ENCODE measurements at places on chromosomes 7 and 10.

DNA sequence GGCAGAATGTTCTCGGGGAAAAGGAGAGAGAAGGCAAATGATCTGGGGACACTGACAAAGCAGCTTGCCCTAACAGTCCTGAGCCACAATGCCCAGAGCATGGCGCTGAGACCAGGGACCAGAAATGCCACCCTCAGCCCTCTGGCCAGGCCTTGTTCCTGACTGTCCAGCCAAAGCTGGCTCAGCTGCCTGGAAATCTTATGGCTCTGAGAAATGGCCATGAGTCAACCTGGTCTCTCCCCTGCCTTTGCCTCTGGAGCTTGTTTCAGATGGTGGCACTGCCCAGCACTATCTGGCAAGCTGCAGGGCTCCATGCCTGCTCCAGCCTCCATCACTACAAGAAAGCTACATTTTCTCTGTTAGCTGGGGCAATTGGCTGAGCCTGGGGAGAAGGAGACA is 90.5 kb upstream of the PLXNA4 start:
- DNase-seq = no peak

DNA sequence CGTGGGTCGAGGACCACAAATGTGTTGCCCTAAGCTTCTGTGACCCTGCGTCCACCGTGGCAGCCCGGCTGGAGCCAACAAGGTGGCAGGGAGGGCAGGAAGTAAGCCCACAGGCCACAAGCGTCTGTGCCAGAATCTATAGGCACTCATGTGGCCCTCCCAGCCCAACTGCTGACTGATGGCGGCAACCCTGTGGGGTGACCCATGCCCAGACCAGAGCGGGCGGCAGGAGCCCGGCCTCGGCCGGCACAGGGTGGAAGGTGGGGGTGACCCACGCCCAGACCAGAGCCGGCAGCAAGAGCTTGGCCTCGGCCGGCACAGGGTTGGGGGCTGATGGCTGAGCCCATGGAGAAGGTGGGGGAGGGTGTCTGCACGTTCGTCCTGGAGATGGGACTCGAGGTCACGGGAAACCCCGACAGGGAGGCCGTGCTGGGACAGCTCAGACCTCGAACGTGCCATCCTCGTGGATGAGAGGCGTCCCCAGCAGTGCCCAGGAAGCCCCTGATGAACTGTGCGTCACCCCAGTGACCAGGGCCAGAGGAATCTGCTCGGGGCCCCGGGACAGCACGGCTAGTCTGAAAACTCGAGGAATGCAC is 181.0 kb downstream of the ELFN1 start:
- DNase-seq = no peak

- DNase-seq = no peak
Measured at GRCh38 chr7:138258197-138258559, 181.9 kb downstream of the AKR1D1 start.

DNA sequence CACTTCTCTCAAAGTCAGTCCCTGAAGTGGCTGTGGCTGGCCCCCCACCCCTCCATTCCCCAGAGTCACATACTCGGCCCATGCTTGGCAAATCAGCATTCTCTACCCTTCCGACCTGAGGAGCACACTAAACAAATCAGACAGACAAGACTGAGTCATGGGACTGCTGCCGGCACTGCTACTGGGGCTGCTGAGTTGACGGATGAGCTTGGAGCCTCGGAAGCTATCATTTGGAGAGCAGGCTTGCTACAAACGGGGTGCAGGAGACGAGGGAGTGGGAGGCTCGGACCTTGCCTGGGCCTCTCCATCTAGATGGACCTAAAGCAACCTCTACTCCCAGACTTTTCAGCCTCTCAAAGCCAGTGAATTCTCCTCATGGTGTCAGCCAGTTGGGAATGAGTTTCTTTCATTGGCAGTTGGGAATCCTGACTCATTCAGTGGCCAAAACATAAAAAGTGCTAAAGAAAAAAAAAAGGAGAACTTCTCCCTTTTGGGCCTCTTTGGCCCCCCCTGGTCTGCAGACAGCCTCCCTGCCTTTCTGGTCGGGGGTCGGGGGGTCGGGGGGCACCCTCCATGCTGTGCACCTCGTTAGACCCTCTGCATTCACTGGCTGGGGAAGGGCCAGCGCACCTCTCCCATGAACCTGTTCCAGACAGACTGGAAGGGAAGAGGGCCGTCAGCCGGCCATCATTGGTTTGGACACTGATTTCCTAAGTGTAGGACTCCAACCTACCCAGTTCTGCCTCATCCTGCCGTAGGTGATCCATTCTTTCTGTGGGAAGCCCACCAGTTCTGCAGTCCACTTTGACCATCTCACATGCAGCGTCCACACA is 52.3 kb upstream of the COL13A1 start:
- no peak for DNase-seq

DNA sequence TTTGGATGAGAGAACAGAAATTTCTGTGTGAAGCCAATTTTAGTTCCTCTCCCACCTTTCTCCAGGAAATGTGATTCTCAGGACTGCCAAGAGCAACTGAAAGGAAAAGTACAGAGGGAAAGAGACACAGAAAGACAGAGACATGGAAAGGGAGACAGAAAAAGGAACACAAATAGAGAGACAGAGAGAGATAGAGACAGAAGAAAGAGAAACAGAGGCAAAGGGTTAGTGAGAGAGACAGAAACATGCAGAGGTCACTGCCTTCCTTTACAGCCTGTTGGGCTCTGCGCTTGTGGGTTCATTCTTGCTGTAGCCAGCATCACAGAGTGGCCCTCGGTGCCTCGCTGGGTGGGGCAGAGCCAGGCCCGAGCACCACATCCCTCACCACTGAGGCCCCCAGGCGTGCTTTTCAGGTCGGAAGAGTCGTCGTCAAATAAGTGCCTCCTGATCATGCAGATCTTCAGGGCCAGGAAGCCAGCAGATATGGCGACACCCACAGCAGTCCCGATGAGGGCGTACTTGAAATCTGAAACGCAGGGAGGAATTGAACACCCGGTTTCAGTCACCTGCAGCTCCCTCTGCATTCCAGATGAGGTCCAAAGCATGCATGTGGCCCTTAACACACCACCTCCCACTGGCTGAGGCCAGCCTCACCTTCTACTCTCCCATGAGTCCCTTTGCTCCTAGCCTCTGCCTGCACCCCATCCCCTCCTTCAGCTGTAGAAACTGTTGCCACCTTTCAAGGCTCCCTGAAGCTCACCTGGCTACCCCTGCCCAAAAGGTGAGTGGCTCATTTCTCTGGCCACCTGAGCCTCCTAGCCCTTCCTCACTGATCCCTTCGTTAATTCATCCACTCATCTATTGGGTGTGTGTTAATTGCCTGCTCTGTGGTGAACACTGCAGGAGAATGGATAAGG is 21.4 kb downstream of the TMEM273 start:
- no peak for DNase-seq

GRCh38 chr7:111960984-111961383 is 245.2 kb downstream of the DOCK4 start:
- no peak for DNase-seq

Data from NCI-H1092 (cell line).